ENCODE measurements at places on chromosomes 1 and 21.

DNA sequence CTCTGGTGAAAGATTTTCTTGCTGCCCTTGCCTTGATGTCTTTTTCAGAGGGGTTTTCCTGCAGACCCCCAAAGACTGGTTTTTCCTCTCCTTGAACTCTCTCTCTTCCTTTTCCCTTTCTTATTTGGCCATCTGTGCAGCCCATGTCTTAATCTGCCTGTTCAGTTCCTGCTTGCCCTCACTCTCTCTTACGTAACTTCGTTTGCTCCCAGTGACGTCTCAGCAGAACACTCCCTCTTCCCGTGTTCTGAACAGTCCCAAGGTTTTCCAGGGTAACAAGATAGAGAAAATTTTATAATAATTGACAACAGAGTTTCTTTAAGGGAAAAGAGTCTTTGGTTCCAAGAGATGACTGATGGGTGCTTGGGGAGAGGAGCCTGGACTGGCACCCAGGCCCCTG lies 109.1 kb upstream of the LMO4 start:
- DNase-seq: no peak

DNA sequence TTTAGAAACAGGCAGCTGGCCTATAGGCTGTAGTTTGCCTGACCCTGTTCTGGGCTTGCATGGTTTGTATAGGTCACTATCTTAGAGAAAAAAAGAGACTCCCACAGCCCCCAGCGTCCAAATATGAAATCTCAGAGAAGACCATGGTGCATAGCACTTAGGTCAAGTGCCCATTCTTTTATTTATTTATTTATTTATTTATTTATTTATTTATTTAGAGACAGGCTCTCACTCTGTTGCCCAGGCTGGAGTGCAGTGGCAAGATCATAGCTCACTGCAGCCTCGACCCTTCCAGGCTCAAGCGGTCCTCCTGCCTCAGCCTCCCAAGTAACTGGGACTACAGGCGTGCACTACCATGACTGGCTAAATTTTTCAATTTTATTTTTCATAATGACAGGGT lies 50.8 kb upstream of the ARTN start:
- DNase-seq: no peak

DNA sequence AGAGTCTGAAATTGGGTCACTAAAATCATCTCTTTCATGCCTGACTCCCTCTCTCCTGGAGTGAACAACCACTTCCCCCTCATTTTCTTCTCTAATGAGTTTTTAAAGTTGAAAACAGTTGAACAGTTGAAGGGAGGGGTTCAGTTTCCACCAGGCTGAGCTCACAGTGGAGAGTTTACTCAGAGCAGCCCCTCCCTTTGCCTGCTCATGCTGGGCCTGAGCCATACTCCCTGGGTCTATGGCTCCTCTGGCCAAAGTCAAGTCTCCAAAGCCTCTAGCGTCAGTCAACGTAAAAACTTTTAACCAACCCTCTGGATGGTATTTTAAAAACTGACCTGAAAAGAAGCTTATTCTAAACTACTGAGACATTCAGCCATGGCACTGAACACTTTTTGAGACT lies 100.8 kb upstream of the RNPC3 start:
- DNase-seq: no peak

- DNase-seq: no peak
These were observed 14.1 kb upstream of the RASSF5 start for GRCh38 chr1:206493279-206493678.

- no peak for DNase-seq
These were observed 288.5 kb upstream of the SNX7 start for GRCh38 chr1:98373056-98373455.

GRCh38 chr21:18887922-18888602 lies 484.5 kb upstream of the TMPRSS15 start:
- no peak for DNase-seq

DNA sequence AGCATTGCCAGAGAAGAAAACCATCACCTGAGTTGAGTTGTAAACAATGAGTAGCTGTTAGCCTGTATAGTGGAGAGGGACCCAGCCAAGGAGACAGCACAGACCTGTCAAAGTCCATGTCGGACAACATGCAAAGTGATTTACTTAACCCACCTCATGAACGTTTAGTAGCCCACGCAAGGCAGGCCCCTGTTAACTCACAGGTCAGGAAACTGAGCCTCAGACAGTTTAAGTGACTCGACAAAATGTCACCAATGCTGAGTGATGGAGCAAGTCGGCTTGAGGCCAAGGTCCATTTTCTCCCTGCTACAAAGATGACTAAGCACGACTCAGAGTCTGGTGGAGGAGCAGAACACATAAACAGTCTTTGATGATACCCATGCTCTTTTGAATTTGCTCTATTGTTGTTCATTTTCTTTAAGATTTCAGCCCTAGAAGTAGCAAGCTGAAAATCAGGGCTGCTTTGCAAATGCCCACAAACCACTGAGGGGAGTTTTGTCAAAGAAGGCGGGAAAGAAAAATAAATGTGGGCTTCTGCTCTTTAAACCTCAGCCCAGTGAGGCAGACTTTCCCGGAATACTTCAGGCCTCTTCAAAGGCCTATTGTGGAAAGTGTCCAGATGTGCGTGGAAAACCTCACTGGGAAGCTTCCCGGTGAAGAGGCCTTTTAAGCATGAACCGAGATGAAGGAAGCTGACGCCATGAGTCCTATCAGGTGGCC lies 83.8 kb upstream of the HOOK1 start:
- peak; percentile 25 for DNase-seq

DNA sequence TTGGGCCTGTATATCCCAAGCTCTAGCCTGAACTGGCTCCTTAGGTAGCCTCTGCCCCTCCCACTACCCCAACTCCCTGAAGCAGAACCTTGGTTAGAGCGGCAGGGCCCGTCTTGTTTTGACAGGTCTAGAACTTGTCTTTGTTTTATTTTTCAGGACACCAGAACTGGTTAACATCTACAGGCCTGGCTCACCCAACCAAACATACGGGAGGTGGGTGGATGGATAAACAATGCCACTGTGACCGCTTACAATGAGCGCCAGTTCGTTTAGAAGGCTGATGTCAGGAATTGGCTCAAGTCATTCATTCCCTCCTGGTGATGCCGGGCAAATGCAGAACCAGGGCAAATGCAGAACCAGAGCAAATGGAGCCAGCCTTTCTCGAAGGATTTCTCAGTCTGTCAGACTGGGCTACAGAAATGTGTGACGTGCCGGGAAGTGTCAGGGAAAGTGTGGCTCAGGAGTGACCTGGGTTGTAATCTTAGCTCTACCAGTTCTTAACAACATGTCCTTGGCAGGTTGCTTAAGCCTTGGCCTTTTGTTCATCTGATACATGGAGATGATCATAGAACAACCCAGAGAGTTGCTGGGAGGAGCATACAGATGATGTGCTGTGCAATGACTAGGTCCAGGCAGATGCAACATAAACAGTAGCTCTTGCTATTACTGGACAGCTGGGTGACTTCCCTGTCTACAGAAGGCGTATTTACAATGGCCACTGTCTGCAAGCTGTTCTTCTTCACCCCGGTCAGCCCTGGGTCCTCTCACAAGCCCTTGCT lies 30.5 kb upstream of the BTG2 start:
- DNase-seq: no peak

DNA sequence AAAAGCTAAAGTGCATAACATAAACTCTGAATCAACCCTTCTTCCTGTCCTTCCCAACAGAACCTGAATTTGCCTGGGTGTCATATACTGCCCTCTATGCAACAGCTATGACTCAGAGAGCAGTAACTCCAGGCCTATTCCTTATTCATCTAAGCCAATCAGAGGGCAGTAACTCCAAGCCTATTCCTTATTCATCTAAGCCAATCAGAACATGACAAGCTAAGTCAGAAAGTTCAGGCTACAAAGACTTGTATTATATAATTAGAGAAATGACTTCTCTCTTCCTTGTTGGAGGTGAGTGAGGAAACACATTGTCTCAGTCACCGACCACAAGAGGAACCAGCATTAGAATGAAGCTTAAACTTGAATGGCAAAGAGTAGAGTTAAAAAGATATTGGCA lies 26.2 kb upstream of the TADA1 start:
- no peak for DNase-seq

DNA sequence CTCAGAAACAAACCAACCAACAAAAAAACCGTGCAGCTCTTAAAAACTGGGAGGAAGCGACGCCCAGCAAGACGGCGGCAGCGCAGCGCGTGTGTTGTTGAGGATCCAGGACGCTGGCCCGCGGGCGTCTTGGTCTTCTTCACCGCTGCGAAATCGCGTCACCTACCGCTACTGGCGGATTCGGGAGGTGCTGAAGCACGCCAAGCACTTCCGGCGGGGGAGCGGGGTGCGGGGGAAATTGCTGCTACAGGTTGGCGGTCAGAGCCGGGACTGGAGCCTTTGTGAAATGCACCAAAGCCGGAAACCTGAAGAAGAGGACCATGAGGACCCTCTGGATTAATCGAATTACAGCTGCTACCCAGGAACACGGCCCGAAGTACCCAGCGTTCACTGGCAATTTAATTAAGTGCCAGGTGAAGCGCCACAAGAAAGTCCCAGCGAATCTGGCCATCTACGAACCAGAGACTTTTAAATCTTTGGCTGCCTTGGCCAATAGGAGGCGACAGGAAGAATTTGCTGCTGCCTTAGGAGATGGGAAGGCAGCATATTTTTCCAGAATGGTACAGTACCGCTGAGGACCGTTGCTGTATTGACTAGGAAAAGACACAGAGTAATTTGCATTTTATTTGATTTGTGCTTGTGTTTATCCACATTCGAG lies 11.9 kb upstream of the RIPPLY3 start:
- DNase-seq: peak; percentile 58

GRCh38 chr1:32580348-32581017 lies 41.3 kb downstream of the ZBTB8A start:
- no peak for DNase-seq

DNA sequence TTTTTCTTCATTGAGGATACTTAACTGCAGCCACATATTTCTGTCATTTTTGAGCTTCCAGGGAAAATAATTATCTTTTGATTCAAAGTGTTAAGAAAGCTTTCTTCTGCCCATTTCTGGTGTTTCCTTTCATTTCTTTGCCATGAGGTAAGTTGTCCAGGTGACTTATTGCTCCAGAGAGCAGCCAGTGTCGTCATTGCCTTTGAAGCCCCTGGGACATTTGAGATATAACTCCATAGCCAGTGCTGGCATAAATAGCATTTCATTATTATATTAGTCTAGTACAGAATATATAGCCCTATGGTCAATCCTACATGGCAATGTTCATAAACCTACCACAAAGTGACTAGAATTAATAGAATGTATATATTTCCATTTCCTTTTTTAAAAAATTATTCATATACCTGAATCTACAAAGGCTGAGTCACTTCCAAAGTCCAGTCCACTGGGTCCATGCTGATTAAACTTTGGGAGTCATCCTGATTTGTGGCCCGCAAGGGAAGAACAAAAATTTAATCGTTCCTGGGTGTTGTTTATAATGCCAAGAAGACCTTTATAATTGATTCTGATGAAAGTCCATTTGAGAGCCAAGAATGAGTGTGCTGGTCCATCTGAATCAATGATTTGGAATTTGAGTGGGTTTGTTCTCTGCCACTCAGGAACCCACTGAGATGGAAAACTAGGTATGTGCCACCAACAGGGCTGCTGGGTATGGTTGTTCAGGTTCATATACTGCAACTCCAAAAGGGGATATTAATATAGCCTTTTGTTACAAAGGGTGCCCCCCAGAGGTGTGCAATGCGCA lies 221.8 kb upstream of the PLXNA2 start:
- DNase-seq: no peak

- no peak for DNase-seq
These were observed 19.7 kb downstream of the AXDND1 start for GRCh38 chr1:179385510-179385909.
